ENCODE measurements at places on chromosomes 12 and 14.
A peak's percentile ranks its signal among the peaks of the same experiment; 100 is the strongest.

GRCh38 chr12:109571773-109572505, 1.4 kb downstream of the MMAB start:
- DNase-seq = no peak

DNA sequence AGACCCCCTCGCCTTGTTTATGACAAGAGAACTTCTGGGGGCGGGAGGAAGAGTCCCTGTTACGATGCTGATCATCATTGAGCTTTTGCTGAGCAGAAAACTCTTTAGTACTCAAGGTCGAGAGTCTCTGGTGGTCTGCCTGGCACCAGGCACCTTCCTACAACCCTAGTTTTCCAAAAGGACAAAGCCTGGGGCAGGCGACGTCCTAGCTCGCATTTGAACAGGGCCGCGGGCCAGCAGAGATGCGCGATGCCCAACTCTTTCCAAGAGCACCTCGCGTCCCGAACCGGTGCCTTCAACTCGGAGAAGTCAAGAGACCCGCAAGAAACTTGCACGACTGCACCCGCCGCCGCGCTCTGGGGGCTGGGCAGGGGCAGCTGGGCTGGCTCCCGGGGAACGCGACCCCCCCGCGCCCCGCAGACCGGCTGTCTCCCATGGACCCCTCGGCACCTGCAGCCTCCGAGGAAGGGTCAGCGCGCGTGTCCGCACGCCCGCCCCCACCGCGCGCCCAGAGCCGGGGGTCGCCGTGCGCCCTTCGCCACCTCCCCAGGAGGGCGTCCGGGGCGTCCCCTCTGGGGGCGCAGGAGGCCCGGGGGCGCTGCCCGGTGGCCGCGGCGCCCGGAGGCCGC, 377 bp upstream of the BCL7A start:
- no peak for DNase-seq

DNA sequence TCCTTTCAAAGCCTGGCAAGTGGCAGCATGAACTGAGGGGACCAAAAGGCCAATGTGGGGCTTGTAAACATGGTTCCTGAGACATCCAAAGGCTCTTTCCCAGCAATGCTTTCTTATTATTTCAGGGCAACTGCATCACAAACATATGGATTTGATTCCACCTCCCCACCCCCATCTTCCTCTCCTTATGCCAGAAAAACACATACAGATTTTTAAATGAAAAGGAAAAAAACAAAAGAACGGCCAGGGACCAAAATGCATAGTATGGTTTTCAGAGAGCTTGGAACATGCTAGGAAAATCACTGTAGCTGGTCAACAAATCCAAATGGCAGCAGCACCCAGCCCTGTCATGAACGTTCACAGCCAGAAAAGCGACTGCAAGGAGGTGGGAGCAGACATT, 167.6 kb downstream of the ANO2 start:
- DNase-seq = no peak

DNA sequence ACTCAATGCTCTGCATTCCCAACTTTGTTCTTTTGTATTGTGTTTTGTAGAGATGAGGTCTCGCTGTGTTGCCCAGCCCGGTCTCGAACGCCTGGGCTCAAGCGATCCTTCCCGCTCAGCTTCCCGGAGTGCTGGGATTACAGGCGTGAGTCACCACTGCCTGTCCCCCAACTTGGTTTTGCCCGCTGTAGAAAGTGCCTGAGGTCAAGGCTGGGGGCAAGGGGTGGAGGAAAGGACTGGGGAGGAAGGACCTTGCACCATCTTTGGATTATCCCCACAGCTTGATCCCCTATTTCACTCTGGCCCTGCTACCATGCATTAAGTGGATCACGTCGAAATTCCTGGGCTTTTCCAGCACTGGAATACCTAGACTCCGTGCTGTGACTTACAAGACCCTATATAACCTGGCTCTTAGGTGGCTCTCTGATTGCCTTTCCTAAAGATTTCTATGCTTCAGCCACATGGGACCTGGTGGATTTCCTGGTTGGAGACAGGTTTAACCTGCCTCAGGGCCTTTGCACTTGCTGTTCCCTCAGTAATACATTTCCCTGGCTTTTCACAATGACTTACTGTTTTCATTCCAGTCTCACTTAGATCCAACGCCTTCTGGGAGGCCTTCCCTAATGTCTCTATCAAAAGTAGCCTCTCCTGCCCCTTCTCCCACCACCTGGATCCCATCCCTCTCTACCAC, 608 bp upstream of the PIANP start:
- DNase-seq = no peak

- no peak for DNase-seq
These were observed 68.6 kb downstream of the MIA2 start for GRCh38 chr14:39302124-39302810.

DNA sequence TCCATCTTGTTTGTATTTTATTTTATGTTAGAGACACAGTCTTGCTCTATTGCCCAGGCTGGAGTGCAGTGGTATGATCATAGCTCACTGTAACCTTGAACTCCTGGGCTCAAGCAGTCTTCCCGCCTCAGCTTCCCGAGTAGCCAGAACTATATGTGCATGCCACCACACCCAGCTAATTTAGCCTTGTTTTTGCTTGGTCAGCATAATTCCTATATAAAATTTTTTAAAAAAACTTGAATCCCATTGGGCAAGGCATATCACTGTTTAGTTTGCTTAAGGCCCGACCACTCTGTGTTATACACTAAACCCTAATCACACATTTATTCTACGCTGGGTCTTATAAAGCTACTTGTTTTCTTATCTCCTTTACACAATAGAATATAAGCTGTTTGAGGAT, 266.4 kb downstream of the AKAP6 start:
- DNase-seq = no peak

DNA sequence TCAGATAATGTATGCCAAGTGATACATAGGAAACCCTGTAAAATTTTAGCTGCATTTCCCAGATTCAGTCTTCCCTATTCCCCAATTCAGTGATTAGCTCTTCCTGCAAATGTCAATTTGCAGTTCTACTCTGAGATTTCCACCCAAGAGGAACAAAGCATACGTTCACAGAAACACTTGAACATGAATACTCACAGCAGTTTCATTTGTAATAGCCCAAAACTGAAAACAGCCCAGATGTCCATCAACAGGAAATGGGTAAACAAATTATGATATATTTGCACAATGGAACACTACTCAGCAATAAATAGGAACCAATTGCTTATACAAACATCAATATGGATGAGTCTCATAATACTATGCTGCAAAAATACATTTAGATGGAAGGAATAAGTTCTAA, 194.2 kb downstream of the GXYLT1 start:
- DNase-seq = no peak

DNA sequence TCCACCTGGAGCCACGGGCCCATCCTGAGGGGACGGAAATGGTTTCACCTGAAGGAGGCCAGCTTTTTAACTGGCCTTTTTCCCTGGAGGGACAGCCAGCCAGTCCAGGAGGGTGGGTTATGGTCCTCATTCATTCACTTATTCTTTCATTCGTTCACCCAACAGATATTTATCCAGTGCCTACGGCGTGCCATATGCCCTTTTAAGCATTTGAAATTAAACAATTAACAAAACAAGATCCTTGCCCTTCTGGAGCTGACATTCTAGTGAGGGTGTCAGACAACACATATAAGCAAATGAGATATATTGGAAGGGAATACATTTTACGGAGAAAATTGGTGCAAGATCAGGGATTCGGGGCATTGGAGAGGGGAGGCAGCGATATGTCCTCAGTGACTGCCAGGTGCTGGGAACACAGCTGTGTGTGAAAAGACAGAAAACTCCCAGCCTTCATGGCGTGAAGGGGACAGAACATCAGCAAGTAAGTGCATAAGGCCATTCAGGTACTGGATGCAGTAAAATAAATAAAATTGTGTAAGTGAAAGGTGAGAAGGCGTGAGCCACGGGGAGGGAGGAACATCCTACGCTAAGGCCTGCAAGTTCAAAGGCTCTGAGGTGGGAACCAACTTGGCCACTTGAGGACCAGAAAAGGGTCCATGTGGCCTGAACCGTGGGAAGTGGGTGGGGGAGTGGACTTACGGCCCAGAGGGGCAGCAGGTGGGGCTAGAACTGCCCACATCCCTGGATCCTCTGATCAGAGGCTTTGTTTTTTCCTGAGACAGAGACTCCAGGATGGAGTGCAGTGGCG, 684 bp upstream of the ABCB9 start:
- no peak for DNase-seq

DNA sequence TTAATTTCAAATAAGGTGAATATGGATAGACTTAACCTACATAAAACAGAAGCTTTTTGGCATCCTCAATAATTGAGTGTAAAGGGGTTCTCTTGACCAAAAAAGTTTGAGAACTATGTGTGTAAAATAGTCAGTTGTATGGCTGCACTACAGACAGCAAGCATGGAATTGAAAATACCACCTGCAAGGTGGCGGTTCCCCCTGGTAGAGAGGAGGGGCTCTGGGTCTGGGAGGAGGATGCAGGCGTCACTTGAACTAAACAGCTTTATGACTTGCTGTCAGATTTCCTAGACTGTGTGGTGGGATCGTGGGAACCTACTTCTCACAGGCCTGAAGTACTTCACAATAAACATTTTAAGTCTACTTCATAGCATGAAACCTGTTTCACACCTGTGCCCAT, 6.3 kb downstream of the EVL start:
- DNase-seq = no peak

GRCh38 chr14:72625689-72626088, 268.2 kb downstream of the DPF3 start:
- DNase-seq = no peak

DNA sequence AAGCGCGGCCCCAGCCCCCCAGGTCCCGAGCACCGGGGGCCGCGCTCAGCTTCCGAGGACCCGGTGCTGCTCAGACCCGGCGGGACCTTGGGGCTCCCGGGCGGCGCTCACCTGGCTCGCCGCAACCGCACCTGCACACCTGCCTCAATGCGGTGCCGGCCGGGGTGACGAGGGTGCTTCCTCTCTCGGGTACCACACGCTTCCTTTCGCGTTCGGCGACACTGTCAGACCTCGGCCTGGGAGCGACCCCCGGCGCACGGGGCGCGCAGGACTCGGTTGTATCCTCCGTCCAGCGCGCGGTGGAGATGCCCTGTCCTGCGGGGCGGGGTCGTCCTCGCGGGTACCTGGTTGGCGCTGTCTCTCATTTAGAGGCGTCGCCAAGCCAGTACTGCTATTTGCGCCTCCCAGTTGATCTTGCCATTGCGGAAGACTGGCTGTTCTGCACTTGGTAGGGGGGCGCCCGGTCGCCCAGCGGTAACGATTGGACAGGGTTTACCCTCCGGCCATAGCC, 718 bp downstream of the PACS2 start:
- no peak for DNase-seq

DNA sequence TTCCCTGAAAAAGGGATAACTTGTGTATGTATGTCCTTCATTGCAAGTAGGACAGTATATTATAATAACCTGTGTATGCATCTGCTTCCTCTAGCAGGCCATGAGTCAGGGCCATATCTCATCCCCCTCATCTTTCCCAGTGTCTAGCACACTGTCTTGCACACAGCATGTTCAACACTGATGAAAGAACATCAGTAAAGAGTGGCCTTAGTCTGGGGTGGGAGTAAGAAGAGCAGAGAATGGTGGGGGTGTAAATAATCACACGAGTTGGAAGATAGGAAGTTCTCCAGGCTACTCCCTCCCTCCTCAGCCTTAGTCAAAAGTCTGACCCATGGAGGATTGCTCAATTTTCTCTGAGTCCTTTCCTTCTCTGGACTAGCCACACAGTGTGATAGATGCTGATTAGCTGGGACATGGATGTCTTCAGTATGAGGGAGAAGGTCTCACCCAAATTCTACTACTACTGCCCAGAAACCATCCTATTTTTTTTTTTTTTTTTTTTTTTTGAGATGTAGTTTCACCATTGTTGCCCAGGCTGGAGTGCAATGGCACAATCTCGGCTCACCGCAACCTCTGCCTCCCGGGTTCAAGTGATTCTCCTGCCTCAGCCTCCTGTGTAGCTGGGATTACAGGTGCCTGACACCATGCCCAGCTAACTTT, 14.6 kb upstream of the SP1 start:
- DNase-seq = no peak

GRCh38 chr12:92546259-92546634, 156.5 kb upstream of the PLEKHG7 start:
- no peak for DNase-seq

DNA sequence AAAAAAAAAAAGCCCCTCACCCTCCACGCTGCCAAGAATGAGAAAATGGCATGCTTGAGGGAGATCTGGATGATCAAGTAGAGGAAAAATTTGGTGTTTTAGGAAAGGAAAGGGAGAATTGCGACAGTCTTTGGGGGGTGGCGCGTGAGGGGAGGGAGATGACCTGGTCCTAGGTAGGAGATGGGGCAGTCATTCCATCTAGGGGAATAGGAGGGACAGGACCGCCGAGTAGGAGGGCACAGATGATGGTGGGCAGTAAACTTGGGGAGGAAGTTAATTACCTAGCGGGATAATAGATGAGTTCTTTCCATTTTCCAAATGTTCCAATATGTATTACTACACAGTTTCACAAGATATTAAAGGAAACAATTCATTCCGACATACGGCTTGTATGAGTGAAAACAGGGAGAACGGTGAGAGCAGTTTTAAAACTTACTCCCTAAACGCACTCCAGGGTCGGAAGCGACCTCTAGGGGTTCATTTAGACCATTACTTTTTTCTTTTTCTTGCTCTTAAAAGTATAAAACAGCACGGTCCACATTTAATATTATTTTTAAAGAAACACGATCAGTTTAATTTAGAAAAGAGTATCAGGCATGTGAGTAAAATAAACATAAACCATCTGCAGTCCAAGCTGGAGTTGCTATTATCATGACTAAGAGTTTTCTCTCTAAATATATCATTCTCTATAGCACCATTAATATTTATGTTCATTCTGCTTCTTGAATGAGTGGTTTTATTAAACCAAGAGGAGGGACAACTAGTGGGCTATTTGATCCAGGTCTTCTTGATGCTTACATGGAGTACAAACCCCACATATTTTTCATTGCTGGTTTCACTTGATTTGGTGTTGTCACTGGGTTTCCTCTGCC, 3.0 kb upstream of the FNTB start:
- DNase-seq = no peak

DNA sequence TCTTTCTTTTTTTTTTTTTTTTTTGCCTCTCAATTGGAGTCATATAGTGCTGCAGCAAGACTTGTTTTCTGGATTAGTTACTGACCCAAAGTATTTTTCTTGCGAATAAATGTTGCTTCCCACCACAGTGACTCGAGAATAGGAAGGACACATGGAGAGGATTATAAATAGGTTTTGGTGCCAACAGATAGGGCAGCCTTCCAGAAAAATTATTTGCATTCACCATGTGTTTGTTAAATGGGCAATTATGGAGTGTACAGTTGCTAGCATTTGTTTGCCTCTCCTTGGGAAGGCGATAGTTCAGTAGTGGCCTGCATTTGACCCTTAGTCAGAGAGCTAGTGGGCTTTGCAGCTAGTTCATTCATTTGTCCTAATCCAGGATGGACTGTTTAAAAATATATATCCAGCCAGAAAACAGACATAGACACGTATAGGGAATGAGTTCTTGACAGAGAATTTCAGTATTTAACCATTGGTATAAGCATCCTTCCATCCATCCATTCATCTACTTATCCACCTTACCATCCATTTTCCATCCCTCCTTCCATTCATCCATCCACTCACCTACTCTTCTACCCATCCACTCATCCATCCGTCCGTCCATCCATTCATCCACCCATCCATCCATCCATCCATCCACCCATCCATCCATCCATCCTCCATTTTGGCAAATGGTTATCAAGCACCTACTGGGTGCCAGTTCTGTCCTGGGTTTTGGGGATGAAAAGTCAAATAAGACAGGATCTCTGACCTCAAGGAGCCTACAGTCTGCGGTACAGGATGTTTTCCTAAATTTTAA, 67.5 kb downstream of the CHST11 start:
- DNase-seq = peak; percentile 32
